Osteoblast (primary cell): ENCODE measurements at places on chromosomes 3 and 15. TPM values are rescaled to one million over a fixed set of nuclear protein-coding genes. Genes with fewer than 3 reads are reported as not detected.
A peak's percentile ranks its signal among the peaks of the same experiment; 100 is the strongest.

- peak overlapping the region; percentile 85 for H3K4me3 ChIP-seq
- H3K27me3 ChIP-seq = no peaks in the 10 kb centered on the region
- H3K36me3 ChIP-seq = no peaks in the 10 kb centered on the region
Measured at GRCh38 chr15:73630921-73631362, 2.2 kb downstream of the NPTN start.

- H3K36me3 ChIP-seq = no peaks in the 10 kb centered on the region
- H3K4me1 ChIP-seq = peaks cover 6% of the 10 kb centered on the region
- no peak overlapping the region for H3K4me3 ChIP-seq
- DNase-seq = no peak
- H3K27me3 ChIP-seq = no peaks in the 10 kb centered on the region
- H3K27ac ChIP-seq = no peak overlapping the region
Measured at GRCh38 chr3:41308119-41308518, 108.8 kb downstream of the CTNNB1 start.

DNA sequence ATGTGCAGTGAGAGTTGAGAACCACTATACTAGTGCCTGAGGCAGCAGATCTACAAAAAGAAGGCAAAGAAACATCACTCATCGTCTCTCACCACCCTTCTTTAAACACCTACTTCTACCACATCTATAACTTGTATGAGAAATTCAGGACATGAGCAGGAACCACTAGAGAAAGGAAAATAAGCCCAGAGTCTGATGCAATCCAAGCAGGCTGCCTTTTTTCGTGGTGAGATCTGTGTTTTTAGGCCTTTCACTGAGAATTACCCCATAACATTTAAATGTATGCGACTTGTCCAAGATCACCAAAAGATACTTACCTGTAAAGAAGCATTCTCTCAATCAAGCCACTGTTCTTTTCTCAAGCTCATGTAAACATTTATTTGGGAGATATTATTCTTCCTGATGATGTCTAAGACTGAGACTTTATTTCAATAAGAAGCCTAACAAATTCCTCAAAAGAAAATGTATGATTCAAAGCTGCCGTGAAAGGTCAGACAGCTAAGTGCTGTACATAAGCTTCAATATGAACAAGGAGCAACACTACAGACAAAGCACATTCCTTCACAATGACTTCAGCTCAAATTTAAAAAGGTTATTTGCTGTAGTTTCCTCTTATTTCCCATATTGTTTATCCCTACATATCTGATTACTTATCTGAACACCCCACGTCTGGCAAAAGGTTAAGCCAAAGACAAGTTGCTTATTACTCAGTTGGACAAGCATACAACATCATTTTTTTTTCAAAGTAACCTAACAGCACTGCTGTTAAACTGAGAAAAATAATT is 16.5 kb downstream of the SPICE1 start:
- H3K27me3 ChIP-seq = no peaks in the 10 kb centered on the region
- no peak for DNase-seq
- no peak overlapping the region for H3K4me3 ChIP-seq
- H3K4me1 ChIP-seq = peaks cover 15% of the 10 kb centered on the region
- peaks cover 4% of the 10 kb centered on the region for H3K36me3 ChIP-seq

DNA sequence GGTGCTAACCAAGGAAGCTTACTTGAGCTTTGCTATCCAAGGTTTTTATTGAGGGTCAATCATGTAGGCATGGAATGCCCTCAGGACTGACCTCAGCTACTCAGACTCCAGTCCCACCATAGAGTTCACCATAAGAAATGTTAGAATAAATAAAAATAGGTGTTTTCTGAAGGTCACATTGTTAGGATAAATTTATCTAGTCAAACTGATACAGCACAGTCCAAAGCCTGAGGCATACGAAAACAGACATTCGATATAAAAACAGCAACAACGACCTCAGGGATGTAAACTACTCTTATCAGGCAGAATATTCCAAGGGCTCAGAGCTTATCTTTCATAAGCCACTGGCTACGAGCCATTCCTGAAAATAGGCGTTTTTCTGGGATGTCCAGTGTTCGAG is 690.6 kb downstream of the MCTP2 start:
- H3K27ac ChIP-seq = no peak overlapping the region
- DNase-seq = no peak
- no peaks in the 10 kb centered on the region for H3K4me1 ChIP-seq

DNA sequence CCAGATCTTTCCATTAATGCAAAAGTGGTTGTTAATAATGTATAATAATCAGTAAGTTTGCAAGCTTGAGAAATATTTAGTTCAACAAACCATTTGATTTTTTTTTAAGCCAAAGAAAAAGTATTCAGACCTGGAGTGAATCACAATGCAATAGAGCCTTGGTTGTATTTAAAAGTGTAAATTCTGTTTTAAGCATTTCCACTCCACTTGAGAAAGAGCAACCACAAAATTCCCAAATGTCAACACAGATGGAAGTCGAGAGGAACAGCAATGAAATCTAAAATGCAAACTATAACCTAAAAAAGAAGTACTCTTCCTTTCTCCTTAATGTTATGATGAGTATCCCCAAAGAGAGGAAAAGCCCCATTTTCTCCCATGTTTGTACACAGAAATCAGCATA is 20.2 kb downstream of the GBE1 start:
- no peak for DNase-seq
- no peak overlapping the region for H3K4me3 ChIP-seq
- H3K4me1 ChIP-seq = peaks cover 54% of the 10 kb centered on the region
- peak overlapping the region; percentile 69 for H3K27ac ChIP-seq
- H3K36me3 ChIP-seq = peaks cover 2% of the 10 kb centered on the region
- no peaks in the 10 kb centered on the region for H3K27me3 ChIP-seq

GRCh38 chr3:59796456-59796855 is 746.6 kb upstream of the CFAP20DC start:
- no peaks in the 10 kb centered on the region for H3K27me3 ChIP-seq
- no peak for DNase-seq
- no peak overlapping the region for H3K4me3 ChIP-seq
- no peak overlapping the region for H3K27ac ChIP-seq
- peaks cover 8% of the 10 kb centered on the region for H3K4me1 ChIP-seq
- no peaks in the 10 kb centered on the region for H3K36me3 ChIP-seq

Gene KLF15
- 4.3 and 4.4 TPM in 2 replicates for total RNA-seq

GRCh38 chr3:197174927-197175326 is 123.5 kb downstream of the DLG1 start:
- H3K4me3 ChIP-seq = no peak overlapping the region
- H3K27me3 ChIP-seq = no peaks in the 10 kb centered on the region
- H3K4me1 ChIP-seq = peaks cover 12% of the 10 kb centered on the region
- H3K36me3 ChIP-seq = no peaks in the 10 kb centered on the region
- no peak overlapping the region for H3K27ac ChIP-seq
